ENCODE measurements at places on chromosomes 13 and 19. TPM values are rescaled to one million over a fixed set of nuclear protein-coding genes. Genes with fewer than 3 reads are reported as not detected.

GRCh38 chr13:112911285-112911701 is 57.7 kb upstream of the MCF2L start:
- DNase-seq: no peak

DNA sequence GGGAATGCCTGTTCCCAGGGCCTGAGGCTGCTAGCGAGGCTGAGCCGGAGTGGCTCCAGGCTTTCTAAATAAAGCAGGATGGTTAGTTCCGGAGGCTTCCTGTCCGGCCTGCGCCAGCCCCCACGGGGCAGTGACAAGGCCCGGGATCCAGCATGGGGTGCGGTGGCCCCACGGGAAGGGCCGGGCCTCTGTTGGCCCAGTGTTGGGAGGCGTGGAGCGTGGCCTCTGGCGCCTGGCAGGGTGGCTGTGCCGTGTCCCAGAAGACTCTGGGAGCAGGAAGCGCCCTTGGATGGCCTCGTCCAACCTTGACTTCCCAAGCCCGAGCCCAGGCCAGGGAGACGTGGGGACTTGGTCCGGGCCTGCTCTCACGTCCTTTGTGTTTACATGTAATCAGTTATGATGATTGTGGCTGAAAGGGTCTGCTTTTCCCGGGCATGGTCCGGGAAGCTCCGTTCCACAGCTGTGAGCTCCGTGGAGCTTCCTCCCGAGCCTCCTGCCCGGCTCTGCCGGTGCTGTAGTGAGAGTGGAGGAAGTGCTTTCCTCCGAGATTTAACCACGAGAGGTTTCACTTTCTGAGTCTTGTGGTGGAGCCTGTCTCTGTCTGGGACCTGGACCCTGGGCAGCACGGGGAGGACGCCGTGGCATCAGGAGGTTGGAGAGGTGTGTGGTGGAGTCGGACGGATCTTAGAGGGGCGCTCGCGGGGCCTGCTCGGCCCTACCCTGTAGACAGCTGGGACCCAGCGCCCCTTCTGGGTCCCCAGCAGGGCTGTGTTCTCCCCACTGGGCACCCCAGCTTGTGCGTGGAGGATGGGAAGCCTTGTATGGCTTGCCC is 4.6 kb downstream of the GNA11 start:
- no peak for DNase-seq

Gene LRRC8E
- total RNA-seq: 6.5 TPM

- DNase-seq: peak; percentile 46
Measured at GRCh38 chr19:34482380-34483250, 1.1 kb downstream of the WTIP start.

Gene SYNE4
- 1.1 TPM for total RNA-seq

DNA sequence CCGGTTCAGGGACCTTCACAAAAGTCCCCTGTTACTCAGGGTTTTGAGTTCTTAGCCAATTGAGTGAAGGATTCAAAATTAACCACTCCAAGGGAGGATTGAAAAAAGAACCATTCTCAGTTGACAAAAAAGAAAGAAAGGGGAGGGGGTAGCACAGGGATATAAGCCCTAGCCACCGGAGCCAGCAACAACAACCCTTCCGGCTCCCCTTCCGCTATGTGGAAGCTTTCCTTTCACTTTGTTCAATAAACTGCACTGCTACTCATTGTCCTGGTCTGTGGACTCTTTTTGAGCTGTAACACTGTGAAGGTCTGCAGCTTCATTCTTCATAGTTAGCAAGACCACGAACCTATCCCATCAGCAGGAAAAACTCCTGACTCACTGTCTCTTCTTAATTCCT is 1488.1 kb upstream of the PRR20A start:
- no peak for DNase-seq

- DNase-seq: no peak
Measured at GRCh38 chr13:79401259-79402070, 4.6 kb downstream of the RBM26 start.

Gene PDE4C
- total RNA-seq: 0.64 TPM

DNA sequence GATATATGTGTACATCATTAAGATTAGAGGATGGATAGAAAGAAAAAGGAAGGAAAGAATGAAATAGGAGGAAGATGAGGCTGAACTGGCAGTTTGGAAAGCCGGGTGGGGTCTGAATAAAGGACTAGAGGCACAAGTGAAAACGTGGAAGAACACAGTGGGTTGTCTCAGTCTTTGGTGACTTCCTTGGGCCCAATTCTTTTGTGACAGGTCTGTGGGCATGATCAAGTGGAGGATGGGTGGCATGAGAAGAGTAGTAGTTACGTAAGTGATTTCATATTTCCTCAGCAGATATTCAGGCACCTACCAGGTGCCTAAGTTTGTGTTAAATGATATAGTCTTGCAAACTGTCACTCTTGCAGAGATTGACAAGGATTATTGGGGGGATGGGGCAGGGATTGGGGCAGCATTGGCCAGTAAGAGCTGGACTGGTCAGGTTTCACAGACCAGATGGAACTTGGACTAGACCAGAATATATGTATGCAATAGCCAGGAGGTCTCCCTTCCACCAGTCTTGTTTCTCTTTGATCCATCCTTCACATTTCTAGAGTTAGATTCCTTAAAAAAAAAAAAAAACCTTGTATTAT is 2.7 kb downstream of the TPP2 start:
- no peak for DNase-seq

- peak; percentile 25 for DNase-seq
Measured at GRCh38 chr13:50677687-50678463, 165.6 kb downstream of the DLEU7 start.

DNA sequence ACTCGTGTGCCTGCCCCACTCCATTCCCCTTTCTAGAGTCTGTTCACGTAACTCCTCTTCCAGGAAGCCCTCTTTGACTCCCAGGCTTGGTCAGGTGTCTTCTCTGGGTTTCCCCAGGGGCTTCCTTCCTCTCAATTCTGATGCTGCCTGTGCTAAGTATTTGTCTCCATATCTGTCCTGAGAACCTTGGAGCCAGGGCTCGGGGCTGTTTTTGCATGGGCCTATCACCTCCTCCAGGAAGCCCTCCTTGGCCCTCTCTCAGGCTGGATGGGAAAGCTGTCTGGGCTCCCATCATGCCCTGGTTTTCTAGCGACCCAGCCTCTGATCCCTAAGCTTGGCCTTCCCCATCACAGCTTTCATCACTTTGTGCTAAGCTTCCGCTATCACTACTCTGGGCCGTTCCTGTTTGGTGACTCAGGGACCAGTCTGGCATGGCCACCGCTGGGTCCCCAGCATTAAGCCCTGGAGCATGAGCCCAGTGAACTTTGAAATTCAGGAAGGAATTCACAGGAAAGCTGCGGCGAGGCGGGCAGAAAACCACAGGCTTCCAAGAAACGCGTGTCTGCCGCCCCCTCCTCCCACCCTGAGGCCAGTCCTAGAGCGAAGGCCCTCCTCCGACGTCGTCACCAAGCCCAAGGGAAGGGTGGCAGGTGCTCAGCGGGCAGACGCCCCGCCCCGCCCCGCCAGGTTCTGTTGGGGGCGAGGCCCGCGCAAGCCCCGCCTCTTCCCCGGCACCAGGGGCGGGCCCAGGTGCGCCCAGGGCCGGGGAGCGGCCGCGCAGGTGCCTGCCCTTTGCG is 486 bp upstream of the SPINT2 start:
- DNase-seq: peak; percentile 54

DNA sequence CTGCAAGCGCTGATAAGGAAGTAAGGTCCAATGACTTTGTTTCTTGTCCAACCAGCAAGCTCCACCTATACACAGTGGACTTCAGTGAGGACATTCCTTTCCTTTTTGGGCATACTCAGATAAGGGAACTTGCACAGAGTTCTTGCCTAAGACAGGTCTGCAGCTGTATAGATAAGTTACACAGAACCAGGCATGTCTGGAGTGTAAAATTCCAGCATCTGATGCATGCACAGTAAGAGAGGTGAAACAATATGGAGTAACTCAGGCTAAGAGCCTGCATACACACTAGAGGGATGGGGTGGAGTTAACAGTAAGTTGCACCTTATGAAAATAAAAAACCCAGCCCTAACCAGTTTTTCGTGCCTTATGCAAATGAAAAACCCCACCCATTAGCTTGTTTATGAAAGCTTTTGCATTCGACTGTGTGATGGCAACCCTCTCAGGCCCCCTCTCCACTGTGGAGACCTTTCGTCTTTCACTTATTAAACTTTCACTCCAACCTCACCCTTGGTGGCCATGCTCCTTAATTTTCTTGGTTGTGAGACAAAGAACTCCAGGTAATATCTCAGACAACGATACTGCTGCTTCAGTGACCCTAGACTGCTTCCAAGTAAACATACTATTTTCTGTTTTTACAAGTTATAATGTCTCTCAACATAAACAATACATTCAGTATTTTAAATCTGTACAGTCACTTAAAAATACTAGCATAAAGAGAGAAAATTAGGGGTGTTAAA is 2859.0 kb upstream of the PCDH20 start:
- DNase-seq: peak; percentile 67

Measured in astrocyte (in vitro differentiated cells and primary cell).